ENCODE measurements at places on chromosomes 7 and 10.
A peak's percentile ranks its signal among the peaks of the same experiment; 100 is the strongest.

- peak; percentile 70 for DNase-seq
Observed at GRCh38 chr7:16915405-16915804, 33.6 kb upstream of the AGR3 start.

DNA sequence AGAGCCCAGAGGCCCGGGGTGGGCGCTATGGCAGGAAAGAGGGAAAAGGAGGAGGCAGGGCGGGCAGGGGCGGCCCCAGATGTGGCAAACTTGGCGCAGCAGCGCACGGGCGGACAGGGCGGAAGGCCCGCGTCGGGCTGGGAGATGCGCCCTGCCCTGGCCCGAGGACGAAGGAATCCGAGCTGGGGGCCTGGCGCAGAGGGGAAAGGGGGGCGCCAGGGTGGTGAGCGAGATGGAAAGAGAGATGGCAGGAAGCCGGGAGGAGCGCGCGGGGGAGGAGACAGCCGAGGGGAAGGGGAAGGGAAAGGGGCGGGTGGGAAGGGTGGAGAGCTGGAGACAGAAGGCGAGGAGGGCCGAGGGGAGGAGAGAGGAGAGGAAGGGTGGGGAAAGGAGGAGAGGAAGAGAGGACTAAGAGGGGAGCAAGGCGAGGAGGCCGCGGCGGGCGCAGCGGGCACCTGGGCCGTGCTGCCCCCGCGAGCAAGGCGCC is at the start of gene MARVELD1:
MARVELD1 (plus strand) TSS at position 392 of the 487 bp plus-strand sequence. CDS start 147 bp downstream, outside the sequence.
- peak; percentile 80 for DNase-seq

DNA sequence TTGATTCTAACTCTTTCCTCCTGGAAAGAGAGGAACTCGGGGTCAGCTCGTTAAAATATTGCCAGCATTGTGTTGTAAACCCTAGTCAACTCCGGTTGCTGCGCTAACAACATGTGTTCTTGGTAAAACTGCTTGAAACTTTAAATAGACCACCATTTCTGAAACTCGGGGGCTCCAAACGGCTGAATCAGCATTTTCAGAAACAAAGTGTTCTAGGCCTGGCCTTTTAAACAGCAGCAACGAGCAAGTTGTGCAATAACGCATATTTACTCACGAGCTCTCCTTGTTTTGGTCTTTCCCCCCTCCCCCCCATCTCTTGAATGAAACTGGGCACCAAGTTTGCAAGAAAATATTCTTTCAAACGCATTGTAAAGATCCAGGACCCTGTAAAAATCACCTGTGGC is 9.2 kb upstream of the GRB10 start:
- no peak for DNase-seq

DNA sequence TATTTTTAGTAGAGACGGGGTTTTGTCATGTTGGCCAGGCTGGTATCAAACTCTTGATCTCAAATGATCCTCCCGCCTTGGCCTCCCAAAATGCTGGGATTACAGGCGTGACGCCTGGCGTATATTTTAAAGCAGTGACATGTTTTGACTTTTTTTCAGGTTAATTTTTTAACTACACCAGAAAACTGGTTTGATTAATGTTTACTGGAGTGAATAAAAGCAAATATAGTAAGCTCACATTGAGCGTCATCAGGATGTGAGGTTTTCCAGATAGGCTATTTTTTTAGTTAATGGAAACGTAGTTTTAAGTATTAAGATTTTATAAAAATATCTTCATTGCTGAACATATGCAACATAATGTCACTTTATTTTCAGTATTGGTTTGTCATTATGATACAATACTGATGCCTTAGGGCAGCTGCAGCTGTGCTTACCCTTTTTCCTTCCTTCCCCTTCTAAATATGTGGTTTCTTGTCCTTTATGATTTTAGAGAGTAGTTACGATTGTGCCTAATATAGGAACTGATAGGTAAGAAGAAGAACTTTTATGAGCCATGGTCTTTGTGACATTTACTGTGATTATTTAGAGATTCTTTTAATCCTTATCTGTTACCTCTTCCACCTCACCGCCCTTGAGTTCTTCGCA is 37.3 kb downstream of the TMEM60 start:
- DNase-seq: no peak

- DNase-seq: no peak
Observed at GRCh38 chr10:341081-341740, 206.0 kb downstream of the ZMYND11 start.

DNA sequence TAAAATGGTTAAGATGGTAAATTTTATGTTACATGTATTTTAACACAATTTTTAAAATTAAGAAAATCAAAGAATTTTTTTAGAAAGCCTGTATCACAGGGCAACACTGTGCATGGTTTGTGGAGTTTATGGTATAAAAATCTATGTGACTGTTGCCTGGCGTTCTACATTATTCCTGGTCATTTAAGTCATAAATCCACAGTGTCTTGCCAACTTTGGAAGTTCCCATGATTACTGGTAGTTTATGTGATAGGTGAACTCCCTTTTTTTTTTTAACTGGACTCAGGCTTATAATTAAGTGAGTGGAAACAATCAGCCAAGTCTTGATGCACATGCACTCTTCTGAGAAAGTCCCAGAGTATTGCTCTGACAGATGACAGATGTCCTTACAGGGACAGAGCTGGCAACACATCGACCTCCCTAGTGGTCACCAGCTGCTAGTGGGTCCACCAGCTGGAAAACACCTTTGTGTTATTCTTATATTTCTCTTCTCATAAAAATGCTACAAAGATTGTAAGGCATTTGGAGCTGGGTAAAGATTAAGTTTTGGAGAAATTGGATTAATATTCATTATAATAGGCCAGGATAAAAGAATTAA is 8.8 kb upstream of the STN1 start:
- no peak for DNase-seq

GRCh38 chr7:112546723-112547513 is 66.1 kb downstream of the LSMEM1 start:
- no peak for DNase-seq

- DNase-seq: peak; percentile 96
Observed at GRCh38 chr7:30206491-30206890, 71.7 kb downstream of the MTURN start.

DNA sequence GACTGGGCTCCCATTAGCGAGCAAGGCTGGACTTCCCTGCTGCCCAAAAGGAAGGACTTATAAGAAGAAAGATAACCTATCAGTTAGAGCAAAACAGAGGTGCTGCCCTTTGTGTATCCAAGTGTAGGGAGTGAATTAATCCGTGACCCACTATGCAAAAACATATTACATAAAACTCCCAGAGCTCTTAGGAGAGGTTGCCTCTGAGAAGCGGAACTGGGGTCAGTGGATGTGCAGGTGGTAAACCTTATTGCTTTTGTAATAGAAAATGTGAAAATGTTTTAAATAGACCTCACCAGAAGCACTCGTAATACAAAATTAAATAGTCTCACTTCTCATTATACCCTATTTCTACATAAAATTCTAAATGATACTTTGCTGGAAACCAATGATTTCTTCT is 17.1 kb upstream of the IL6 start:
- no peak for DNase-seq

Data from urothelium cell line (cell line).